T-helper 1 cell treated with Interleukin-12 subunit alpha and Interleukin-12 subunit beta and Interleukin-4 antibody, amounts not matched to agents 30 ng/mL and 1 ng/mL, for 36 hours (primary cell): ENCODE measurements at places on chromosomes 6 and 20. TPM values are rescaled to one million over a fixed set of nuclear protein-coding genes. Genes with fewer than 3 reads are reported as not detected.

OSTM1 gene
- 39.8 and 43.3 TPM in 2 replicates for total RNA-seq

TNF gene
- total RNA-seq: 171 and 172 TPM in 2 replicates

CCM2L gene
- total RNA-seq: not detected in 2 replicates

KHDRBS2 gene
- not detected in 2 replicates for total RNA-seq

OLIG3 gene
- total RNA-seq: 0.10 and 0.17 TPM in 2 replicates

SH3BGRL2 gene
- total RNA-seq: 0.24 and 0.32 TPM in 2 replicates

ACSS1 gene
- total RNA-seq: 24.0 and 25.9 TPM in 2 replicates

CCDC170 gene
- total RNA-seq: 0.02 TPM in 1 of 2 replicates, not detected in the other

MAFB gene
- total RNA-seq: 0.12 and 0.17 TPM in 2 replicates

SYTL3 gene
- 61.0 and 64.0 TPM in 2 replicates for total RNA-seq

TRAM2 gene
- 13.2 and 13.7 TPM in 2 replicates for total RNA-seq

LHFPL5 gene
- total RNA-seq: not detected in 2 replicates

PLA2G7 gene
- not detected in 2 replicates for total RNA-seq

NRSN2 gene
- total RNA-seq: 1.5 and 2.5 TPM in 2 replicates

SIRPB1 gene
- 3.0 and 4.5 TPM in 2 replicates for total RNA-seq
